Activated T-cell treated with anti-CD3 and anti-CD28 coated beads, Interleukin-2, amount 50 U/mL, for 1 hour (primary cell): ENCODE measurements at places on chromosomes 13 and 19.

DNA sequence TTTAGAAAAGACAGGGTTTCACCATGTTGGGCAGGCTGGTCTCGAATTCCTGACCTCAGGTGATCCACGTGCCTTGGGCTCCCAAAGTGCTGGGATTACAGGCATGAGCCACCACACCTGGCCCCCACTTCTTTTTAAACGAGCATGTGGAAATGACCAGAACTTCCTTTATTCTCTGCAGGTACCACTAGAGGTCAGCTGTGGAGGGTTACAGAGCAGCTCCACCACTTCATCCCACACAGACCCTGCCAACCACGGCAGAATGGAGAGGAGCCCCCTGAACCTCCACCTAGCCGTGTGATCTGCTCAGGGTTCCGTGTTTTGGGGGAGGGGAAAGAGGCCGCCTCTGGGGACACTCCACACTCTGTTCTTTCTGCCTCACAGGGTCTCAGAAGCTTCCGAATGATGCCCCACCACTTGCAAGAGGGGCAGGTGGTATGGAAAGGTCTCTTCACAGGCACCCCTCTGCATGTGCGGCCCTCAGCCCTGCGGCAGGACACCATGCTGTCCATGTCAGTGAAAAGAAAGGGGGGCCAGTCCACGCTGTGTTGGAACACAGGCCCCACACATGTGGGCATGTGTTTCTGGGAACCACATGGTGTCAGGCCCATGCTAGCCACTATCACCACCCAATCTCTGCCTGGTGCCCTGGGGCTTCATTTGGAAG, 465.0 kb downstream of the TSHZ3 start:
- DNase-seq: no peak

DNA sequence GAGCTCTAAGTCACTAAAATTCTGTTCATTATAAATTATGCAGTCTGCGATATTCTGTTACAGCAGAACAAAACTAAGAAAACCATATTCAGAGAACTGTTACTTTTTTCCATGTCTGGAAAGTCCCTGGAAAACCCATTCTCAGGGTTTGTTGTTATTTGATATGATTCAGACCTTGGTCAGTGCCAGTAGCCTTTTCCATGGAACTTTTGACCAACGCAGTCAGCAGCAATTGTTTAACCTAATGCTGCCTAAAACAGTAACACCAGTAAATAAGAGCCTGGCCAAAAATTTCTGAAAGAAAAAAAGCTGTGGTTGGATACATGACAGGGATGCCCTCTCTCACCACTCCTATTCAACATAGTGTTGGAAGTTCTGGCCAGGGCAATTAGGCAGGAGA, 402.7 kb downstream of the TBC1D4 start:
- DNase-seq: no peak

- DNase-seq: peak; percentile 85
Measured at GRCh38 chr19:45059258-45059965, 16.9 kb downstream of the ZNF296 start.

DNA sequence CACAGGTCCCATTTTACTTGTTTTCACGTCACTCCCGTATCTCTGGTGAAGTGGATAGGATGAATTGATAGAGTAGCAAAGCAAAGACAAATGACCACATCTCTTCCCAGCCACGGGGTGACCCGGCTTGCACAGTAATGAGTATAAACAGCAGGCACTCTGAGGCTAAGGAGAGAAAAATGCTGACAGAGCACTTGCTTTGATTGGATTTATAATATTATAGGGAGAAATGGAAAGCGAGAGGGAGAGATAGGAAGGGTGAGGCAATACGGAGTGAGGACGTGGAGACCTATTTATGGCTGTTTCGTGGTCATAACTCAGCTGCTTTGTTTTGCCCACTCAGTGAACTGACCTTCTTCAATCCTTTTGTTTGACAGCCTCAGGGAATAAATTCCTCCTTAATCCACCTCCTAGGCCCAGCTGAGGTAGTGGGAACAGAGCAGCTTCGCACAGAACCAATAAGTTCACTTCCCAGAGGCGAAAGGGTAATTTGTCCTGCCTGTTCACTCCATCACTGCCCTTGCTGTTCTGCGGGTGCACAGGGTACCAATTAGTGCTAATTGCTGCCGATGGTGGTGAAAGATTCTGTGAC, 68.6 kb downstream of the ERCC5 start:
- no peak for DNase-seq

DNA sequence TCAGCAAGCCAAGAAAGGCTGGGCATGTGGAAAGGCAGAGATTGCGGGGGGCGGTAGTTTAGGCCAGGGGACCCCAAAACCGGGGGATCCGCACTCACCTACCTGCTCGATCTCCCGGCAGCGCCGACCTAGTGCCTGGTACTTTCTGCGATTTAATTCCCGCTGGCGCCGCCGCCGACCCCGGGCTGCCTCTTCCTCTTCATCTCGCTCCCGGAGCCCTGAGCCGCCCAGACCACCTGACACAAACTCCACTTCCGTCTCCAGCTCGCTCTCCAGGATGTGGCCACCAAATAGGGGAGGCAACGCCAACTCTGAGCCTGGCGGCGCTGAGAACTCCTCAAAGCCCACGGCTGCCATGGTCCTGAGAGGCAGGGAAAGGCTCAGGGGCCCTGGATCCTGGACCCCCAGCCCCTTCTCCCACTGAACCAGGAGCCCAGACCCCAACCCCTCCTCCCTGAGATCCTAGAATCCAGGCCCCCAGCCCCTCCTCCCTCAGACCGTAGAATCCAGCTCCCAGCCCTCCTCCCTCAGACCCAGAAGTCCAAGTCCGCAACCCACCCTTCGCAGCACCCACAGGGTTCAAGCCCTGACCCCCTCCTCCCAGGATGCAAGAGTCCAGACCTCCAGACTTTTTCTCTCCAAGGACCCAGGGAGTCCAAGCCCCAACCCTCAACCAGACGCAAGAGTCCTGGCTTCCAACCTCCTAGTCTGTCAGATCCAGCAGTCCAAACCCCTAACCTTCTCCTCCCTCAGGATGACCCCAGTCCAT, 933 bp downstream of the TFPT start:
- DNase-seq: peak; percentile 40

GRCh38 chr13:88802886-88803285, 1131.7 kb downstream of the SLITRK5 start:
- no peak for DNase-seq

DNA sequence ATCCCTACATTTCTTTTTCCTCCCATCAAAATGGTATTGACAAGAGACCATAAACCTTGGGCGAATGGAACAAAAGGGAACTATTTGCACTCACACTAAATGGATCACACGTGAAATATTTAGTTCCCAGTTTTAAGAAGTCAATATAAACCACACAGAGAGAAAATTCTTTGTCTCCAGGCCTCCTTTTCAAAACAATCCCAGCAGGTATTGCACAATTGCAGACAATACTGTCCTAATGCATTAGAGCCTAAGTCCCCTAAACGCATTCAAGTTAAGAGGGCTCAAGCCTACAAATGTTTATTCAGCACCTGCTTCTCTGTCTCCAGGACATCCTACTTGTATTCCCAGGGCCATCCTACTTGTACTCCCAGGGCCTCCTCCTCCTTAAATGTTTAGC, 1.3 kb upstream of the B3GLCT start:
- no peak for DNase-seq

GRCh38 chr13:26051657-26052311, at the start of gene SHISA2:
Gene SHISA2 (minus strand): TSS chr13:26052016. CDS start chr13:26050975, 1,041 bp downstream.
- DNase-seq: peak; percentile 70

- DNase-seq: peak; percentile 92
Measured at GRCh38 chr19:17996826-17997316, 11.1 kb upstream of the ARRDC2 start.

DNA sequence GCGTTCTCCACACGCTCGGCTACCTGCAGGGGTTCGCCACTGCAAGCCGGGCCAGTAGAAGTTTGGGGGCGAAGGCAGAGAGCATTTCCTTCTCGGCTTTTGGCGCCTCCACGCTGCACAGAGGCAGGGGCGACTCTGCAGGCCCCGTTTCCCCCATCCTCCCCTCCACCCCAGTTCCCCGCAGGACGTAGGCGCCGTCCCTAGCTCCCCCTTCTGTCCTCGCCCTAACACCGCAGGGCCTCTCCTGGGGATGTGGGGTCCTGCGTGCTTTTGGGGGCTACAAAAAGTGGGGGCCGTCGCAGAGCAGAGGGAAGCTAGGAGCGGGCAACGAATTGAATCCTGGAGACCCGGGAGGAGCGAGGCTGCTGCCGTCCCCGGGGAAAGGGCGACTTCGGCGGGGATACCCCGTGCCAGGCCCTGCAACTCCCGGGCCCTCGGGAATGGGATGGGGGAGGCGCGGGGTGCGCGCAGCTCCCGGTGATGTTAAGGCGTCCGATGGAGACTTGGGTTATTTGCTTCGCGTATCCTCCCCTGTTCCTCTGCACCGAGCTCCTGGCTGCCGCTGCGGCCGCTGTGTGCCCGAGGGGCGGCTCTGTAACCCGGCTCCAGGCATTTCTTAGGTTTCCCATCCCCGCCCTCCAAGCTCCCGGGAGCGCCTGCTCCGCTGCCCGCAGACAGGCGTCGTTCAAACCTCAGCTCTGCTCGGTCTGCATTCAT, 255.9 kb upstream of the SOX21 start:
- DNase-seq: no peak

- no peak for DNase-seq
Measured at GRCh38 chr19:39937787-39938186, 3.4 kb upstream of the FCGBP start.

- no peak for DNase-seq
Measured at GRCh38 chr13:100297413-100297812, 208.5 kb downstream of the PCCA start.

DNA sequence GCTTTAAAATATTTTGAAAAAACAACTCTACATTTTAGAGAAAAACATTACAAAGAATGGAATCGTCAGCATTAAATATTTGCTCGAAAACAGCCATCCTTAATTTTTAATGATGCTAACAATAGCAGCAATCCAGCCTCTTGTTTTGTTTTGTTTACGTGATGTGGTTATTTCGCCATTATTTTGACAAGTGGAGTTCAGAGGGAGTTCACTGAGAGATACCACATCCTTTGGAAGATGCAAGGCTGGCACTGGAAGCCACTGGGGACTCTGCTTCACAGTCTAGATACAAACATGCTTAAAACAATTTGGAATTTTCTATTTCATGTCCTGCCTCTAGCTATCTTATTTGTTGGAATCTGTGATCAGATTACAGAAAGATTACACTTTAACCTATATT, 556.3 kb downstream of the PCDH17 start:
- no peak for DNase-seq

GRCh38 chr13:35473206-35473775, 3.2 kb downstream of the MAB21L1 start:
- no peak for DNase-seq

GRCh38 chr13:30156826-30157615, 150.3 kb downstream of the KATNAL1 start:
- no peak for DNase-seq
